ENCODE measurements at places on chromosomes 6 and 20. TPM values are rescaled to one million over a fixed set of nuclear protein-coding genes. Genes with fewer than 3 reads are reported as not detected.
A peak's percentile ranks its signal among the peaks of the same experiment; 100 is the strongest.

TMEM217 gene
- total RNA-seq: 1.8 TPM

PEX7 gene
- 6.8 TPM for total RNA-seq

SCAND1 gene
- 58.1 TPM for total RNA-seq

DNA sequence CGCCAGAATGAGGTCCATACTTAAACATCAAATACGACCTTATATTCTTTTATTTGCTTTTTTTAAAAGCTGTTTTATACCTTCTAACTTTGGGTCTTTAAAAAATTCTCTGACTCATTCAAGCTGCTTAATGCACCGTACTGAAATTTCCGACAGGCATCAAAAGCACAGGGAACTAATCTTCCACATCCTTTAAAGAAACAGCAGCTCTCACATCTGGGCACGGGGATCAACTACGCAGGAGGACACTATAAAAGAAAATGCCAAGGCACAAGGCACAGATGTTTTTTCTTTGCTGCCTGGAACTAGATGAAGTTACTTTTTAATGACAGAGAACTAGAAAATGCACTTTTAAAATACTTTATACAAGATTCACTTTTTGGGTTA, 112.4 kb upstream of the ARG1 start:
- no peak for DNase-seq
- no peaks in the 10 kb centered on the region for H3K36me3 ChIP-seq
- H3K4me3 ChIP-seq: no peak overlapping the region

DNA sequence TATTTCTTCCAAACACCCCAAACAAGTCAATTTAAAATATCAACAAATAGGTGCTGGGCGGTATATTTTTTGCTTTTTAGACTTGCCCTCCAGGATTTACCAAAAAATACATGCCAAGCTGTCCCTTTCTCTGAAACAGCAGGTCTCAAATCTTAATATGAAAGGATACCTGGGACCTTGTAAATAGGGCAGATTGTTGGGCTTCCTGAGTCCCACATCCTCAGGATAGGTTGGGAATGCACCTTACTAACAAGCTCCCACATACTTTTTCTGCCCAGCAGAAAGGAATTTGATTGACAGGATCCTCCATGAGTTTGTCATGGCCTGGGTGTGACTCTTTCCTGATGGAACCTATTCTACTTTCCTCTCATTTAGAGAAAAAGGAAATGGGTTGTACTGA, 4.9 kb upstream of the SLC24A3 start:
- no peak overlapping the region for H3K27ac ChIP-seq
- H3K4me3 ChIP-seq: no peak overlapping the region
- H3K27me3 ChIP-seq: peaks cover 41% of the 10 kb centered on the region
- H3K36me3 ChIP-seq: no peaks in the 10 kb centered on the region
- DNase-seq: no peak
- H3K4me1 ChIP-seq: peaks cover 3% of the 10 kb centered on the region

SCUBE3 gene
- total RNA-seq: 96.6 TPM

PAK5 gene
- total RNA-seq: not detected

SERAC1 gene
- 15.4 TPM for total RNA-seq

RNF8 gene
- total RNA-seq: 18.6 TPM

GRCh38 chr20:63898882-63899558, 4.1 kb downstream of the DNAJC5 start:
- H3K27ac ChIP-seq: no peak overlapping the region
- H3K4me1 ChIP-seq: peaks cover 44% of the 10 kb centered on the region
- no peaks in the 10 kb centered on the region for H3K27me3 ChIP-seq
- H3K36me3 ChIP-seq: no peaks in the 10 kb centered on the region
- no peak for DNase-seq
- no peak overlapping the region for H3K4me3 ChIP-seq

DNA sequence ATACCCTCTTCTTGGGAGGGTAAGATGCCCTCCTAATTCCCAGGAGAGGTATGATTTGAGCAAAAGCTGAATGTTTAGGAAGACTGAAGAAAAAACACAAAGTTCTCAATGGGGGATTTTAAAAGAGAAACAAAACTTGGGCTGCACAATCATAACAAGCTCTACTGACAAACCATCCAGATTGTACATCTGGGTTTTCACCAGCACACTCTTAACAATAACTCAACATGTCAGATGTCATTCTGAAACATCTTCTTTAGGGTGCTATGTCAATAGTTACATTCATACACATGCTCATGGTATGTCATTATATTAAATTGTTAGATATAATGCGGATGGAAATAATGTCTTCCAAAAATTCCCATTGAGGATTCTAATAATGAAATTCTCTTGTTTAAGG, 95.1 kb downstream of the ASCC3 start:
- no peaks in the 10 kb centered on the region for H3K27me3 ChIP-seq
- peaks cover 3% of the 10 kb centered on the region for H3K36me3 ChIP-seq
- H3K4me3 ChIP-seq: no peak overlapping the region
- no peak for DNase-seq
- H3K27ac ChIP-seq: no peak overlapping the region
- H3K4me1 ChIP-seq: peaks cover 4% of the 10 kb centered on the region

DNA sequence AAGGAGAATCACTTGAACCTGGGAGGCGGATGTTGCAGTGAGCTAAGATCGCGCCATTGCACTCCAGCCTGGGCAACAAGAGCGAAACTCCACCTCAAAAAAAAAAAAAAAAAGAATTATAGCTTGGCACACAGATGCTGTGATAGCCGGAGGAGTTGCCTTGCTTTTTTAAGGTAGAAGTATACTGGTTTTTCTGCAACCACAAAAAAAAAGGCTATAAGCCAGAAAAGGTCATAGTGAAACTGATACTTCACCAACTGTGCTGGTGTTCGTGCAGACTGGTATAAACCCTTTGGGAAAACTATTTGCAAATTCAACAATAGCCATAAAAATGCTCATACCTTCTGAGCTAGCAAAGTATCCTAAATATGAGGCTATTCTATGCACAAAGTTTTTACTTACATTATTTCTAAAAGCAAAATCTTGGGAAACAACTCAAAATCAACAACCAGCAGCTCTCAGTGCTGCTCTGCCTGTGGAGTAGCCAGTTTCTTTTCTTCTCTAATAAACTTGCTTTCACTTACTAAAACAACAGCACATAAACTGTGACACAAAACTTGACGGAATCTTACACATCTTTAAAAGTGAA, 44.0 kb downstream of the B4GALT5 start:
- peaks cover 67% of the 10 kb centered on the region for H3K4me1 ChIP-seq
- no peaks in the 10 kb centered on the region for H3K27me3 ChIP-seq
- no peaks in the 10 kb centered on the region for H3K36me3 ChIP-seq
- DNase-seq: no peak
- peak overlapping the region; percentile 18 for H3K4me3 ChIP-seq

IL17A gene
- total RNA-seq: not detected
